ENCODE measurements at places on chromosomes 11 and 22.

DNA sequence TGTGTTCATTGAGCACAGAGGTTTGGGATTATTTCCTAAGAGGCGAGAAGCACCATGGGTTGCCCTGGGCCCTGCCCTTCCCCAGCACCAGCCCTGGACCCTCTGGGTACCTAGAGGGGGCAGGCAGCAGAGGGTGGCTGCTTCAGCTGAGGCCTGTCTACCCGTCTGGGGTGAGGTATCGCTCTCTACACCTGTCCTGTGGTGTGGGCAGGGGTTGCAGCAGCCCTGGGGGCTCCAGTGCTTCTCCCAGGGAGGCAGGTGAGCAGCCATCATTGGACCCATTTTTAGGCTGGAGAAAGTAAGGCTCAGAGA, 15.6 kb downstream of the PRDM11 start:
- no peak for DNase-seq

GRCh38 chr11:15148169-15148568, 33.4 kb downstream of the INSC start:
- no peak for DNase-seq

DNA sequence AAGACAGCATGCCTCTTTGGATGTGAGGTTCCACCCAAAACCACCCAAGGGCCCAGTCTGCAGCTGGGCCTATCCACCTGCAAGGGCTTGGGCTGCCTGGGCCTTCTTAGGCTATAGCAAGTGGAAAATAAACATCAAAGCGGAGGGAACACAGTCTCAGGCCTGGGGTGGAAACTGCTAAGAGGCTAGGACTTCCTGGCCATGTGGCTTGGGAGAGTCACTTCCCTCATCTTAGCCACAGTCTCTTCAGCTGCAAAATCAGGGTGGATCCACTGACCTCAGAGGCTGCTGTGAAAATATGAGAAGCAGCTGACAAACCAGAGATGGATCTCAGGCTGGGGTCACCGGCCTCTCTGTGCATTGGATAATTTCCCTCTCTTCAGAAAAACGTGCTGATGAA, 30.6 kb upstream of the TFIP11 start:
- no peak for DNase-seq

DNA sequence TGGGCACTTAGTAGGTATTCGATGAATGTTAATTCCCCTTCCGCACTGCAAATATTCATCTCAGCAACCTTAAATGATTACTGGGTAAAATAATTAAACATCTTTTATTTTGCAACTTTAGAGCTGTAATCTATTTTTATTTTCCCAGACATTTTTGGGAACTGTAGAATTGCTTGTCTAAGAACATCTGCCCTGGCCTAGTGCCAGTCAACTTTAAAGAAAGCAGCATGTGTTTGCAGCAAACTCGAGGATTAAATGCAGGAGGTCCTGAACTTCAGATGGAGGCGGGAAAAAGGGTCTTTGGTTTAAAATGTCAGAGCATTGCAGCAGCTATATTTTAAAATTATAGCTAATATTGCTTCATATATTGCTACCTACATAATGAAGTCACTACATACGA, 190.0 kb downstream of the PGR start:
- DNase-seq = no peak

GRCh38 chr22:39469326-39469680, 12.5 kb downstream of the MGAT3 start:
- DNase-seq = no peak

DNA sequence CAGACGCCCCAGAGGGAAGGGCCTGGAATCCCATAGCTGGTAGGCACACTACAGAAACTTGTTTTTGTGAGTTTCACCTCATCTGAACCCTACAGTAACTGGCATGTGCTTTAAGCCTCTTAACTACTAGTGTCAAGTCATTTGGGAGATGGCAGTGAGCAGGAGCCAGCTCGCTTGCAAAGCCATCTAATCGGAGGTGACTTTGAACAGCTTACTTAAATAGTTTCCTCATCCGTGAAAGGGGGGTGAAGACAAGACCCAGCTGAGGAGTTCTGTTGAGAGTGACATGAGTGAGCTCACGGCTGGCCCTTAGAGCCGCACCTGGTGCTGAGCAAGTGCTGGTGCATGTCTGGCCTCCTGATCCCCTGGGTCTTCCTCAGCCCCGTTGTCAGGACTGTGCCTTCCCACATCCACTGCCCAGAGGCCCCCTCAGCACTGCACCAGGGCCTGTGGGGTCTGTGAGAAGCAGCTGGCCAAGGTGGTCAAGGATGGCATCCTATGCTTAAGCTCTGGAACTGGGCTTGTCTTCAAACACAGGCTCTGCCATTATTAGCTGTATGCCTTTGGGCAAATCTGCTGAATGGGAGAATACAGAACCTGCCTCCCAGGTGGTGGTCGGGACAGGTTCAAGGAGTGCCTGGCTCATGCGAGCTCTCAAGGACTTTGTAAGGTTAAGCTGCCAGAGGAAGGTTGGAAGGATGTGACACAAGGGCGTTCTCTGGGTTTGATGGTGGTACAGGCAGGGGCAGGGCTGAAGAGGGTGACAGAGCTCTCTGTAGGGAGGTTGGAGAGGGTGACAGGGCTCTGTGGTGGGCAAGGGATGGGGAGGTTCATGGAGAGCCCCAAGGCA, 27.3 kb downstream of the INCENP start:
- DNase-seq = no peak

DNA sequence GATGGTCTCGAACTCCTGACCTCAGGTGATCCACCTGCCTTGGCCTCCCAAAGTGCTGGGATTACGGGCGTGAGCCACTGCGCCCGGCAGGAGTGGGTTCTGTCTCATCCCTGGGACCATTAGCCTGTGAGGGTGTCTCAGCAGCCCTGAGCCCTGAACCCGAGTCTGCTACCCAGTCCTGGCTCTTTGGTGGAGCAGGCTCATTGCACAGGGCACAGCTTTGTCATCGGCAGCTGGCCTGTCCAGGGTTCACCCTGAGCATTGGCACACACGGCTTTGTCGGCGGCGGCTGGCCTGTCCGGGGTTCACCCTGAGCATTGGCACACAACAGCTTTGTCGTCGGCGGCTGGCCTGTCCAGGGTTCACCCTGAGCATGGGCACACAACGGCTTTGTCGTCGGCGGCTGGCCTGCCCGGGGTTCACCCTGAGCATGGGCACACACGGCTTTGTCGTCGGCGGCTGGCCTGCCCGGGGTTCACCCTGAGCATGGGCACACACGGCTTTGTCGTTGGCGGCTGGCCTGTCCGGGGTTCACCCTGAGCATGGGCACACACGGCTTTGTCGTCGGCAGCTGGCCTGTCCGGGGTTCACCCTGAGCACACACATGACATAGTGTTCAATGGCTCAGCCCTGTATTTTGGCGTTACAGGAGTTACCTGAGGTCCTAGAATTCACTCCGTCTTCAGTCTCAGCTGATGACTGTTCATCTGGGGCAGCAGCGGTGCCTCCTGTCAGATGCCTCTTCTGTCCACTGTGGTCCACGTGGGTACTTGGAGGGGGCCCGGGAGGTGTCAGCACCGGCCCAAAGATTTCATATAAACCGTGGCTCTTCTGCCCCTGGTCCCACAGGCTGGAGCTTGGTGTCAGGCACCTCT, 1082.5 kb downstream of the BRD1 start:
- no peak for DNase-seq

DNA sequence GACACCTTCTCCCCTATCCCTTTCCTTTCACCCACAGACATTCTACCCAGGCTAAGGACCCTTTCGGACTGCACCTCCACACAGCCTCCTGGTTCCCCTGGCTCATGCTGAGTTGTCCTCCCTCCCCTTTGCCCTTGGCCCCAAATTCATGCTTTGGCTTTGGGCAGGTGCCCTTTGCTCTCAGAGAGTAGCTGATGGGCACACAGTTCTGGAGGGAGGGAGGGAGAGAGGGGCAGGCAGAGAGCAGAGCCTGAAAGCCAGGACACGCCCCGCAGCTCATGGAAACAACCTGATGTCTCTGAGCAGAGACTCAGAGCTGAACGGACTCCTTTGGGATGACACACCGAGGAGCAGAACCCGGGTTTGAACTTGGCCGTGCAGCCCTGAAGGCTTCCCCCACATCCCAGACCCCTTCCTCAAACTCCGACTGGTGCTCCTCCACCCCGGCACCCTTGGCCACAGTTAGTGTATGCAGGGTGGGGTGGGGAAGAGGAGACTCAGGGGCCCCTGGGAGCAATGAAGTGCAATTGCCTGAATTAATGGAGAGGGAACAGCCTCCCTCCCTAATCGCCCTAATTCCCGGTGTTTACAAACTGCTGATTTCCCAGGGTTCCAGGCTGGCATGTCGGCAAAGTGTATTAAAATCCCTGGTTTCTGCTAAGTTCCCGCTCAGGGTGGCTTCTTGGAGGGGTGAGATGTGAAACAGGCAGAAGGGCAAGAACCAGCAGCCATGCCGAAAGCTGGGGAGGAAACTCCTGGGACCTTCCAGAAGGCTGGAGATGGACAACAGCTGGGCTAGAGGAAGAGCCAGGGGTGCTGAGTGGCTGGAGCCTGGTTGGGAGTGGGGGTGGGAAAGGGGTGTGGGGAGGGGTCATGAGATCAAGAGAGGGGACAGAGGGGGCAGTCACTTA, 71.2 kb upstream of the SHISAL1 start:
- no peak for DNase-seq

DNA sequence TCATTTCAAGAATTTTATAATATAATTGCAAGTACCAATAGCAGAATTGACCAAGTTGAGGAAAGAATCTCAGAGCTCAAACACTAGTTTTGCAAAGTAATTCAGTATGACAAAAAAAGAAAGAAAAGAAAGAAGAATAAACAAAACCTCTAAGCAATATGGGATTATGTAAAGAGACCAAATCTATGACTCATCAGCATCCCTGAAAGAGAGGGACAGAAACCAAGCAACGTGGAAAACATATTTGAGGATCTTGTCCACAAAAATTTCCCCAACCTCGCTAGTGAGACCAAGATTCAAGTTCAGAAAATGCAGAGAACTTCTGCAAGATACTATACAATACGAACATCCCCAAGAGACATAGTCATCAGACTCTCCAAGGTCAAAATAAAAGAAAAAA, 203.7 kb upstream of the DDI1 start:
- DNase-seq = no peak

DNA sequence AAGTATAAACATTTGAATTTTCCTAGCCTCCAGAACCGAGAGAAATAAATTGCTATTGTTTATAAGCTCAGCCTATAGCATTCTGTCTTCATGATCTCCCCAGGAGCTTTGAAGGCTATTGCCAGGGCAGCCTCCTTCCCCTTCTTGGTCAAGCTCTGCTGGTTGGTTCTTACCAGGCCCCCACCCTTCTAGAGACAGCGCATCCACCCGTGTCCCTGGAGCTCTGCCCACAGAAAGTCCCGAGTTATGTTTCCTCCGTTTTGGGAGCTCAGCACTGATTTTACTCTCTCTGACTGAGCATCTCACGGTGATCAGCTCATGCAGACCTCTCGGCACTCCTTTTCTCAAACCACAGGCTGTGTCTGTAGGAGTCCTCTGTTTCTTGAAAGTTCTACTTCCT, 123.8 kb upstream of the SORL1-AS1 start:
- no peak for DNase-seq
